ENCODE measurements at places on chromosomes 12 and 14. TPM values are rescaled to one million over a fixed set of nuclear protein-coding genes. Genes with fewer than 3 reads are reported as not detected.
A peak's percentile ranks its signal among the peaks of the same experiment; 100 is the strongest.

DNA sequence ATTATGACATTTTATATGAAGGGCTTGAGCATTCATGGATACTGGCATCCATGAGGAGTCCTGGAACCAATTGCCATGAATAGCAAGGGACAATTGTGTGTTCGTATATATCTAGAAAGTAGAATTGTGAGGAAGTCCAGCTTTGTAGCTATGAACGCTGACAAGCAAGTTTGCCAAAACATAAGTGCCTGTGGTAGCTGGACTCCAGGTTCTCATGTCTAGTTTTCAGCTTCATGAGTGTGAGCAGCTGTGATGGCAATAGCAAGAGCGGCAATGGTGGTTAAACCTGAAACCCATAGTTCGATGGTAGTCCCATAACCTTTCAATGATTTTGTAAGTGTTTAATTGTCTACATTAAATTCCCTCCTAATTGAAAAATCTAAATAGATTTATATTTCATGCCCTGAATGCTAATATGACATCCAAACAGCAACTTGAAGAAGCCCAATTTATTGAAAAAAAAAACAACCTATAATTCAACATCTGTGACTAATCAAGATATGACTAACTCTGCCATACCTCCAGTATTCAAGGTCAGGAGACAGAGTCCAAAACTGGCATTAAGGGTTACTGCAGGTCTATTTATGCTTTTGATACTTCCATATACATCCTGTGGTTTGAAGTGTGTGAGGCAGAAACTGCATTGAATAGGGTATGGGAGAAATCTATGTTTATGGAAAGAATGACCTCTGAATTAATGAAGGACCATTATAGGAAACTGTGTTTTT, 50.3 kb upstream of the PCED1B start:
- H3K4me3 ChIP-seq, result no peak overlapping the region

The TAS2R50 gene
- not detected for polyA plus RNA-seq

The FAM186B gene
- polyA plus RNA-seq, result not detected

GRCh38 chr12:5622280-5622679, 190.4 kb downstream of the NTF3 start:
- no peak for DNase-seq
- no peak overlapping the region for H3K27ac ChIP-seq
- H3K36me3 ChIP-seq, result no peaks in the 10 kb centered on the region
- H3K4me1 ChIP-seq, result no peaks in the 10 kb centered on the region
- peaks cover 10% of the 10 kb centered on the region for H3K27me3 ChIP-seq

The GPR84 gene
- polyA plus RNA-seq, result not detected

The TPPP2 gene
- polyA plus RNA-seq, result not detected

The PTPRR gene
- not detected for polyA plus RNA-seq

DNA sequence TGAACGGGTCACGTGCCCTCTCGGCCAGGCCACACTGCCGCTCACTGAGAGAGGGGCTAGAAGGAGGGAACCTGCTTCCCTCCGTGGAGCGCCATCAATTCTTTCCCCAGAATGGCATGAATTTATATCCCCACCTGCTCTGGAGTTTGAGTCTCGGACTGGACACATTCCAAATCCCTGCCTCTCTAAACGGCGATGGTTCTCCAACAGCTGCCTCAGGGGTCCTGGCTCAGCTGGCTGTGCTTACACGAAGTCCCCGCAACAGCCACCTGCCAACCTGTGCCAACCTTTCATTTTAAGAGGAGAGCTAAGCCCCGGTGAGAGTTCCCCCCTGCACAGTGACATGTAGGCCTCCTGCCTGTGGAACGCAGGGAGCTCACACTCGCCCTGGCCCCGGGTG, 73.2 kb downstream of the RIMBP2 start:
- no peak for DNase-seq
- no peak overlapping the region for H3K4me3 ChIP-seq
- H3K4me1 ChIP-seq, result no peaks in the 10 kb centered on the region
- no peak overlapping the region for H3K27ac ChIP-seq
- H3K27me3 ChIP-seq, result peaks cover 14% of the 10 kb centered on the region

- H3K27ac ChIP-seq, result no peak overlapping the region
- DNase-seq, result no peak
- H3K36me3 ChIP-seq, result no peaks in the 10 kb centered on the region
- H3K4me1 ChIP-seq, result no peaks in the 10 kb centered on the region
- H3K27me3 ChIP-seq, result no peaks in the 10 kb centered on the region
These were observed 216.7 kb upstream of the SSTR1 start for GRCh38 chr14:37991027-37991426.

- H3K27ac ChIP-seq, result no peak overlapping the region
- no peak for DNase-seq
- H3K36me3 ChIP-seq, result no peaks in the 10 kb centered on the region
These were observed 539.6 kb downstream of the VRK1 start for GRCh38 chr14:97336816-97337215.

GRCh38 chr12:53277981-53278380, 9.9 kb downstream of the ESPL1 start:
- H3K27ac ChIP-seq, result no peak overlapping the region
- no peaks in the 10 kb centered on the region for H3K27me3 ChIP-seq
- no peak for DNase-seq
- no peak overlapping the region for H3K4me3 ChIP-seq
- H3K4me1 ChIP-seq, result no peaks in the 10 kb centered on the region

The SRRM4 gene
- not detected for polyA plus RNA-seq

GRCh38 chr12:40225984-40226602, 1.3 kb downstream of the LRRK2 start:
- DNase-seq, result peak; percentile 78
- H3K4me1 ChIP-seq, result peaks cover 69% of the 10 kb centered on the region

The VIPAS39 gene
- polyA plus RNA-seq, result 8.6 TPM

DNA sequence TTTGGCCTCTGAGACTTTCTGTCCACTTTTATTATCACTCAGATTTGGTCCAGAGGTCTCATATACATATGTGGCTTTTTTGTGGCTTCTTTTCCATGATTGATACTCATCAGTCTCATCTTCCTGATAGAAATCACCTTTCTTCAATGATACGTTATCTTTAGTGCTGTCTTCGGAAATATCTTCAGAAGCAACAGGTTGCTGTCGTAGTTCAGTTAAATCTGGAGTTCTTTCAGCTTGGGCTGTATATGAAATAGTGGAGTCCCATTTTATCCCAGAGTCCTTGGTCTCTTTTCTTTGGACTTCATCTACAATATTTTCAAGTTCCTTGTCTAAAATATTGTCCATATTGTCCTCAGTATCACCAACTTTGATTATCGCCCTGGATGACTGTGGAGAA, 41.0 kb downstream of the FAM186A start:
- H3K27ac ChIP-seq, result no peak overlapping the region
- H3K27me3 ChIP-seq, result no peaks in the 10 kb centered on the region
- no peaks in the 10 kb centered on the region for H3K36me3 ChIP-seq
- no peak overlapping the region for H3K4me3 ChIP-seq
- no peaks in the 10 kb centered on the region for H3K4me1 ChIP-seq

DNA sequence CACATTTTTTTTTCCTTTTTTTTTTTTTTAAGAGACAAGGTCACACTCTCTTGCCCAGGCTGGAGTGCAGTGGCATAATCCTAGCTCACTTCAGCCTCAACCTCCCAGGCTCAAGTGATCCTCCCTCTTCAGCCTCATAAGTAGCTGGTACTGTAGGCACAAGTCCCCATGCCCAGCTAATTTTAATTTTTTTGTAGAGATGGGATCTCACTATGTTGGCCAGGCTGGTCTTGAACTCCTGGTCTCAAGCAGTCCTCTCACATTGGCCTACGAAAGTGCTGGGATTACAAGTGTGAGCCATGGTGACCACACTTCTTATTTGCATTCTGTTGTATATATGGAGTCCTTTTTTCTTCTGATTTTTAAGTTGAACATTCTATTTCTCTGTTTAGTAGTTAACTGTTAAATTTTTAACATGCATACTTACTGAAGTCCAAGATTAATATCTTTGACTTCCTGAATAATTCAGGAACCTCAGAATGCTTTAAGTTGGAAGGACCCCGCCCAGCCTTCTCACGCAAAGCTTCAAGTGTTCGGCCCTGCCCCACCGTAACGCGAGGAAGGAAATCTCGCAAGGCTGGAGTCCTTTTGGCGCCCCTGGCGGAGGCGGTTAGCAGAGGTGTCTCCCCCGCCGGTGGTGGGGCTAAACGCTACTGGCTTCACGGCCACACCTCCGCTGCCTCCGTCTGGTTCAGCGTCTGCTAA, 21.6 kb downstream of the SPATS2 start:
- H3K4me1 ChIP-seq, result peaks cover 10% of the 10 kb centered on the region
- no peaks in the 10 kb centered on the region for H3K36me3 ChIP-seq
- no peaks in the 10 kb centered on the region for H3K27me3 ChIP-seq

The TXNDC16 gene
- 1.4 TPM for polyA plus RNA-seq

The HHIPL1 gene
- polyA plus RNA-seq, result not detected

The OTOGL gene
- not detected for polyA plus RNA-seq

DNA sequence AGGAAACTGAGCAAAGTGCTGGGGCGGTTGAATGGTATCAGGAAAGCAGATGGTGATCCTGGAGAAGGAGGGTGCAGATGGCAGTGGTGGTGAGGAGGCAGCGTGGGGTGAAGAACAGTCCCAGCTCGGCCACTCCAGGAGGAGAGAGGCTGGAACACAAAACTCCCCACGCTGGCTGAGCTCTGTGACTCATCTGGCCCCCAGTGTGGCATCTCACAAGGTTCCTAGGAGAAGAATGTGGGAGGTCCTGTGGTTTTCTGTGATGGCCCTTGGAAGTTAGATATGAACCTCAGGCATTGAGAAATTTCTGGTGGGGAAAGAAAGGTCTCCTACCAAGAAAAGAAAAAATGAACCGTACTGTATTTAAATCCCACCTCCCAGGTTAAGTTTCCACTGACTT, 8.0 kb upstream of the NRXN3 start:
- H3K4me1 ChIP-seq, result no peaks in the 10 kb centered on the region
- H3K36me3 ChIP-seq, result peaks cover 7% of the 10 kb centered on the region
- DNase-seq, result no peak
- H3K27me3 ChIP-seq, result peaks cover 40% of the 10 kb centered on the region
- H3K4me3 ChIP-seq, result no peak overlapping the region

The C12orf50 gene
- polyA plus RNA-seq, result not detected

- H3K27me3 ChIP-seq, result no peaks in the 10 kb centered on the region
- no peak for DNase-seq
- no peak overlapping the region for H3K27ac ChIP-seq
- no peak overlapping the region for H3K4me3 ChIP-seq
These were observed 72.0 kb downstream of the TECPR2 start for GRCh38 chr14:102434647-102435175.

DNA sequence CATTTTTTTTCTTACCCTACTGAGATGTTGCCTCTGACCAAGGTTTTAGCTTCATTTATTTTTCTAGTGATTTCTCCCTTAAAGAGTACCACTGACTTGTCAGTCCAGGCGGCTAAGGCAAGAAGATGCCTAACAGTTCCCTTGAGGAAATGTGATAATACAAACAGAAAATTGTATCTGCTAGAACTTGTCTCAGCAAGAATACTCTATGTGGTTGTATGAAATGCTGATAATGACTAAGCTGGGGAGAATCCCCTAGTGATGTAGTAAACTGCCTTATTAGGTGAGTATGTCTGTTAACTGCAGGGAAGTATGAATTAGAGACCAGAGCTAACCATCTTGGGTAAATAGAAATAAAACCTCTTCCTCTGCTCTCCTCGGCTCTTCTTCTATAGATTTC, 6.7 kb downstream of the C12orf54 start:
- no peak for DNase-seq
- H3K4me1 ChIP-seq, result no peaks in the 10 kb centered on the region
- peaks cover 32% of the 10 kb centered on the region for H3K27me3 ChIP-seq
- H3K27ac ChIP-seq, result no peak overlapping the region
- H3K4me3 ChIP-seq, result no peak overlapping the region
- H3K36me3 ChIP-seq, result no peaks in the 10 kb centered on the region

The DAO gene
- not detected for polyA plus RNA-seq

DNA sequence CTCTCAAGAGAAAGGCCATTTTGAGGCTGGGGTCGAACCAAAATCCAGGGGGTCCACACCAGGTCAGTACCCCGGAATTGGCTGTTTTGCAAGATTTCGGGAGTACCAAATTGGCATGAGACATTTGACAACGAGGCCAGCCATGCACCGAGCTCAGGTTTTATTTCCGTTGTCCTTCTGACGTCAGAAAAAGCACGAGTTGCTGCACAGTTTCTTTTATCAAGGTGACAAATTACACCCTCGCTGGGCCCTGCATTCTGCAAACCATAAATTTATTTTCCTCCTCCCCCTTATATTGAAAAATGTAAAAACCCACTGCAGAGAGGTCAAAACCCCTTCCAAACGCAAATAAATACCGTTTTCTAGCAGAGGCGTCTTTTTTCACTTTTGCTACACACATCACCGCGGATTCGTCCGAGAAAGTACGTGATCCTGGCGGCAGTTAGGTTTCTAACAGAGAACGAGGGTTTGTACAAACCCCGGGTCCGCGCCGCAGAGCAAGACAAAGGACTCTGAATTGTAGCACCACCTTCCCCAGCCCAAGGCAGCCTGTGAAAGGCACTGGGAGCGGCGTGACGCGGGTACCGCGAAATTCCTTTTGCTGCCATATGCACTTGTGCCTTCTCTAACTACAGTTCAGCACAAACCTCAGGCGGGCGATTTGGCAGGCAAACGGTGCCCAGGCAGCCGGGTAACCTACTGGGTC, 1.8 kb downstream of the SLC38A1 start:
- H3K4me1 ChIP-seq, result peaks cover 14% of the 10 kb centered on the region
- H3K4me3 ChIP-seq, result no peak overlapping the region
- no peak overlapping the region for H3K27ac ChIP-seq
- peaks cover 8% of the 10 kb centered on the region for H3K36me3 ChIP-seq
- DNase-seq, result peak; percentile 82

GRCh38 chr12:112413855-112414625, 4.6 kb upstream of the RPL6 start:
- no peak for DNase-seq
- H3K36me3 ChIP-seq, result peaks cover 4% of the 10 kb centered on the region
- H3K27me3 ChIP-seq, result no peaks in the 10 kb centered on the region
- H3K4me3 ChIP-seq, result no peak overlapping the region
- no peak overlapping the region for H3K27ac ChIP-seq
- peaks cover 19% of the 10 kb centered on the region for H3K4me1 ChIP-seq

The HOXC5 gene
- not detected for polyA plus RNA-seq

- peaks cover 14% of the 10 kb centered on the region for H3K4me1 ChIP-seq
- no peak overlapping the region for H3K4me3 ChIP-seq
- DNase-seq, result no peak
These were observed 255.5 kb downstream of the SNAPC1 start for GRCh38 chr14:62017651-62018230.

The CLEC2A gene
- not detected for polyA plus RNA-seq

DNA sequence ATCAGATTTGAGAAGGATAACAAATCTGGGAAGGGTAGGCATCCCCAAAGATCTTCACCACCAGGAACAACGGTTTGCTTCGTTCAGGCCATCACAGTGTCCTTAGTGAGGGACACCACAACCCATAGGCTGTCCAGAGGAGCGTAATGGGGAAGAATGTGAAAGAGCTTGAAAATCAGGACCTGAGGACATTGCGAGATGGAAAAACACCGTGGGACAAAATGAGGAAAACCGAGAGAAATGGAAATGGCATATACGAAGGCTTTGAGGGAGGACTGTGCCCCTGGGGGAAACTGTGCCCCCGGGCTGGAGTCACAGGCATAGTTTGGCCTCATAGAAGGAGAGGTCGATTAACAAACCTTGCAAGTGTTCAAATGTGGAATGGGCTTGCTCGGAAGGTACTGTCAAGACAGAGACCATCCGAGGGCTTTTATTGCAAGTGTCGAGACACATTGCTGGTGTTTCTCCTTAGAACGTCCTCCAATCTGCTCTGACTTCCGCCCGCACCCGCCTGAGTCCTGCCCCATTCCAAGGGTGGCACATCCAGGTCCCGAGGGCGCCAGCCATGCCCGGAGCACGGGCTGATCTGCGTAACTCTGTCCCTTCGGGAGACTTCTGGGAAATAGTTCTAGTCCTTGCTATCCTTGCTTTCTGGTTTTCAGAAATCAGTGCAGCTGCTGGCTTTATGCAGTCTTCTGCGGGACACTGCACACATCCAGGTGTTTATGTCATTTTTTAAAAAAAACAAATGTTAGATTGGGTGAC, 885 bp upstream of the PALS1 start:
- H3K4me1 ChIP-seq, result peaks cover 23% of the 10 kb centered on the region
- H3K36me3 ChIP-seq, result no peaks in the 10 kb centered on the region
- no peaks in the 10 kb centered on the region for H3K27me3 ChIP-seq
- H3K27ac ChIP-seq, result no peak overlapping the region
- no peak for DNase-seq
